ENCODE measurements at places on chromosomes 2 and 18.

DNA sequence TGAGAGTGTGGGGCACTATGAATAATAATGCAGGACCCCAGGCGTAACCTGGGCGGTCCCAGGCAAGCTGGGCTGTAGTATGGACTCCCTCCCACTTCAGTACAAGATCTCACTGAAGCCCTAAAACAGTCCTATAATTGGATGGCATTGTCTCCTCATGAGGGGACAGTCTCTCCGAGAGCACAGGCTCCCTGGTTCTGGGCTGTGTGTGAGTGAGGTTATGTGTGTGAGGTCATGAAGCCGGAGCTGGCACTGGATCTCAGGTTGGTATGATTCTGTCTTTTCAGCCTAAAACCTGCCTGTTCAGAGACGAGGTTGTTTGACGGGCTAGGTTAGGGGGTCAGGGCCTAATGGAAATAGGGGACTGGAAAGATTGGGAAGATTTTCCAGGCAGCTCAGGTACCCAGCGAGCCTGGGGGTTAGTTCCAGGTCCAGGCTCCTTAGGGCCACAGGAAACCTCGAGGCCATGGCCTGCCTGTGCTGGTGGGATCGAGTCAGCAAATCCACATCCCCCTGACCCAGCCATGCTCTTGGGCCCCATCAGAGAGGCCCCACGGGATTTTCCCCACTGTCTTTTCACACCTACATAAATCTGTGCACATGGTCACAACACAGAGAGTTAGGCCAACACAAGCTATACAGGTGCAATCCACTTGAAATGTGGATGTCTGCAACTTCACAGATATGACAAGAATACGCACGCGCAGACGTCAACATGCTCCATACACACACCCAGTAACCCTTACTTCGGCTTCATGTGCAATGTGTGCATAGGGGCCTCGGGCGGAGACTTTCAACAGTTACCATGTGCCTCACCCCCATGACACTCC is 94.8 kb downstream of the INHBB start:
- DNase-seq = no peak

DNA sequence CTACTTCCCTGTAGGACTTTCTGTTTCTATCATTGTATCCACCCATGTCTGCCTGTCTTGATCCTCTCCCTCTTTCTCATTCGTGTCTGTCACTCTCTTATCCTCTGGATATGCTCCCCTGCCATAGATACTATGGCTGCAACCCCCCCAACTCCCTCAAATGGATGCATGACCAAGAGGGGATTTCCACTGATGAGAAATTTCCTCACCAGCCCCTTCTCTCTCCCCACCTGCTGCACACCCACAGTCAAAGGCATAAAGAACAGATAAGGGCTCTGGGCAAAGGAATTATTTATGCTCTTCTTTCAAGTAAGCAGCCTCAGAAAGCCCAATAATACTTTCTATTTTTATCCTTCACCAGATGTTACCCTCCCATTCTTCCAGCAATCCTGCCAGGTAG is 121.3 kb downstream of the FOXI3 start:
- no peak for DNase-seq

DNA sequence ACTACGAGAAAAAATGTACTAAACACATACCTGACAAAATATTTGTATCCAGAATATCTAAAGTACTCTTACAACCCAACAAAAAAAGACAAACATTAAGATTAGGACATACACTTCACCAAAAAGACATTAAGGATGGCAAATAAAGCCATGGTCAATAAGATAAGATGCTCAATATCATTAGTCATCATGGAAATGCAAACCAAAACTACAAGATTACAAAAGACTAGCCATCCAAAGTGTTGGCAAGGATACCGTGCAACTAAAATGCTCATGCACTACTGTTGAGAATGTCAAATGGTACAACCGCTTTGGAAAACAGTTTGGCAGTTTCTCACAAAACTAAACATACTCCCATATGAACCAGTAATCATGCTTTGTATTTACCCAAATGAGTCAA is 29.7 kb downstream of the MAP3K2 start:
- DNase-seq = no peak

- DNase-seq = no peak
Measured at GRCh38 chr2:70991742-70992141, 2.9 kb downstream of the TEX261 start.

DNA sequence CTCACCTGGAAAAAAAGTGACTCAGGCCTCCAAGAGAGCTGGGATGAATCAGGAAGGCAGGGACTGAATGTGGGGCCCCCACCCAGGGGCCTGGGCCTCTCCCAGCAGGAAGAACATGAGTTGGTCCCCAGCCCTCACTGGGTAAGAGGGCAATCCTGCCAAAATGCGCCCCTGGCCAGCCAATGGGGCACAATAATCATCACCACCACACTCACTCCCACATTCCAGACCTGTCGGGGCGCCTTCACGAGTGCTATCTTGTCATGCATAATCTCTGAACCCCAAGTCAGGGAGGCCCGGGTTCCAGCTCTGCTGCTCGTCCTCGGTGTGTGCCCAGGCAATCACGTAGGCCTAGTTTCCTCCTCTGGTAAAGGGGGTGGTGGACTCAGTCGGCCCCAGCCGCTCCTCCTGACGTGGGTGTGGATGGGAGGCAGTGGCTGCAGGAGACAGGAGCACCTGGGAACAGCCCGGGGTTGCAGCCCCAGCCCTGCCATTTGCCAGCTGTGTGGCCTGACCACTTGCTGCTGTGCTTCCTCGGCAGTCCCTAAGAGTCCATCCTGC is 115.1 kb downstream of the CYP26B1 start:
- no peak for DNase-seq

DNA sequence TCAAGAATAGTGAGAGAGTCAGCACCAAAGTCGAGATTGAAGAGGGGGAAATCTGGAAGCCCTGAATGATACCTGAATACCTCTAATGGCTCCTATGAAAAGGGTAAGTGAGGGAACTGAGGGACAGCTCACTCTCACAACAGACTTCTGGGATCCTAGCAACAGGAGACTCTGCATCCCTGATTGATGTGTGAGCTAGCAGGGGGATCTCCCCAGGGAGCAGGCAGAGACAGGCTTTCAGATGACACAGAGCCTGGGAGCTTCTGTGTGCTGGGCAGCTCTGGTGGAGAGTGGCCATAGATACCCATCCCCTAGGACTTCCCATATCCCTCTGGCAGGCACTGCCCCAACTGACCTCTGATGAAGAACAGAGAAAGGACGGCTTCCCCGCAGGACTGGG is 206.2 kb downstream of the EXOC6B start:
- no peak for DNase-seq

- DNase-seq = no peak
Measured at GRCh38 chr18:65093346-65093745, 657.5 kb upstream of the CDH7 start.

- no peak for DNase-seq
Measured at GRCh38 chr2:195721042-195721441, 64.0 kb downstream of the SLC39A10 start.

DNA sequence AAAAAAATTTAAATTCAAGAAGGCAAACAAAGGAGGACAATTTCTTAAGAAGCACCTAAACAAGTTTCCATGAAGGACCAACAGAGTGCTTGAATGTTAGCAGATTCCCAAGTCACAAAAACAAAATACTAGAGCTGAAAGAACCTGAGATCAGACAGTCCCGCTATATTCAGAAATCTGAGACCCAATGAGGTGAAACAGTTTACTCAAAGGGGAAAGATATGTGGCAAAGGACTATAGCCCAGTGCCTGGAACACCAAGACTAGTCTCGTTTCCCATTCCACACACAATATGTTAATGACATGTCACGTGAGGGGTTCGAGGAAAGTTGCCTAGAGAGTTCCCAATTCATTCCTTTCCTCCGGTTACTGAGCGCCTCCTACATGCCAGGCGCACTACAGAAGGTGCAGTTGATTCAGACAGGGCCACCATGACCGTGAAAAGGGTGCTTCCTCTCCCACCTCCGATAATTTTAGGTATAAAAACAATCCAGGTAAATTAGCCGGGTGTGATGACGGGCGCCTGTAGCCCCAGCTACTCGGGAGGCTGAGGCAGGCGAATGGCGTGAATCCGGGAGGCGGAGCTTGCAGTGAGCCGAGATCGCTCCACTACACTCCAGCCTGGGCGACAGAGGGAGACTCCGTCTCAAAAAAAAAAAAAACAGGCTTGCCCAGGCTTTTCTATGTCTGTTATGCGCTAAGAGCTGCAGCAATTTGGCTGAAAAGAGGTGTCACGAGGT is 617 bp downstream of the SRBD1 start:
- DNase-seq = peak; percentile 15

- no peak for DNase-seq
Measured at GRCh38 chr2:40360652-40361051, 91.2 kb downstream of the SLC8A1 start.

GRCh38 chr2:109633284-109633961 is 19.3 kb downstream of the SOWAHC start:
- no peak for DNase-seq

GRCh38 chr2:241762933-241763369 is 13.7 kb upstream of the GAL3ST2 start:
- DNase-seq = no peak

- DNase-seq = no peak
Measured at GRCh38 chr2:167293943-167294775, 405.9 kb downstream of the XIRP2 start.

DNA sequence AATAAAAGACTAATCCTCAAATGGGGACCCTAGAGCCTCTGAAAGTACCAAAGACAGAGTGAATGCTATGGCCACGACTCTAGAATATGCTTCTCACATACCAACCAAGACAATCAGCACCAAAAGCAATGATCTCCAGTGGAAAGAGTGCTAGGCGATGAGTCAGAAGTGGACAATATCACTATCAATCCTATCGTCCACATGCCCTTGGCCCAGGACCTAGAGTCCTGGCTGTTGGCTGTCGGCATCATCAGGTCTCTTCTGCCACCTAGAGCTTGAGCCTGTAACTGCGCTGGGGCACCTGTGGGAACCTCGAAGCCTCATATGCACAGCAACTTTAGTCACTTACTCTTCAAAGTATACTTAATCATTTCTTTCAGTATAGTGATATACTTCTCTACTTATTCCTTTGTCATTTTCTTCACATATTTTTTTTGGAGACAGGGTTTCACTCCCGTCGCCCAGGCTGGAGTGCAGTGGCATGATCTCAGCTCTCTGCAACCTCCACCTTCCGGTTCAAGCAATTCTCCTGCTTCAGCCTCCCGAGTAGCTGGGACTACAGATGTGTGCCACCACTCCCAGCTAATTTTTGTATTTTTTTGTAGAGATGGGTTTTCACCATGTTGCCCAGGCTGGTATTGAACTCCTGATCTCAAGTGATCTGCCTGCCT is 29.7 kb downstream of the NOL10 start:
- peak; percentile 41 for DNase-seq

GRCh38 chr2:182545420-182546167 is 118.8 kb upstream of the PDE1A start:
- no peak for DNase-seq

GRCh38 chr18:47120428-47120827 is 29.9 kb downstream of the HDHD2 start:
- no peak for DNase-seq

- DNase-seq = no peak
Measured at GRCh38 chr2:211162911-211163310, 606.5 kb downstream of the CPS1 start.

- no peak for DNase-seq
Measured at GRCh38 chr2:170229744-170230143, 51.8 kb downstream of the MYO3B start.

DNA sequence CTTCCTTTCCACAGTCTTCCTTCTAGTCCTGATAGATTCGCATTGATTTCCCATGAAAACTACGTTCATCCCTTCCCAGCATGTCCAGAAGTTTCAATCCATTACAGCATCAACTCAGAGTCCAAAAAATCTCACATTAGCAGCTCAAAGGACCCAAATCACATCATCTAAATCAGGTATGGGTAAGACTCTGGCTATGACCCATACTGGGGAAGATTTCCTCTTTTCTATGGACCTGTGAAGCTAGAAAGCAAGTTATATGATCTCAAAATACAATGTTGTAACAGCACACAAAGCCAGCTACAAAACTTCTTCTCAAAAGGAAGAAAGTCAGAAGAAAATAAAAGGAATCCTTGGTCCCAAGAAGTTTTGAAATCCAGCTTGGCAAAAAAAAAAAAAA is 5.7 kb upstream of the DCC start:
- no peak for DNase-seq

DNA sequence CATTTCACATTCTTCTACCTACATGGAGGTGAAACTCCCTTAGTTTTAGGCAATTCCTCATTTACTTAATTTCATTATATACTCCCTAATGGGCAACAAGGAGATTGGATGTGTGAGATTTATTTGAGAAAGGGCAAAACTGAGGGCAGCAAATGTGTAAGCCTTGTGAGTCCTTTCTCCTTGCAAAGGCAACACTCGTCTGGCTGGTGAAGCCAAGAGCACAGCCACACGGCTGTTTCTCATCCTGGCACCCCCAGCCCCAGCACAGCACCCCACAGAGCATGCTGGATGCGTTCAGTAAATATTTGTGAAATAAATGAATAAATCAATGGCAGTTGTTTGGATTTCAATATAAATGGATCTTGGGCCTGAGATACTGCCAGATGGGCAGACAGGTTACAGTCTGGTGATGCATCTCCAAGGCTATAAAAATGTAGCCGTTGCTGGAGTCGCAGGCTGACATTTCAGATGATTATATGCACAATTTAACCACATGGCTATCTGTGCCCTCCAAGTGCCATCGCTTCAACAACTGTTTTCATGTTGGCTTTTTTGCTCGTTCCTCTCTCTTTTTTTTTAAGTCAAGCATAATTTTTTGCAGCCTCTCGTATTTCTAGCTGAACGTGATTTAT is 154.1 kb upstream of the REV1 start:
- no peak for DNase-seq

- no peak for DNase-seq
Measured at GRCh38 chr2:122340246-122340645, 584.8 kb downstream of the TSN start.

DNA sequence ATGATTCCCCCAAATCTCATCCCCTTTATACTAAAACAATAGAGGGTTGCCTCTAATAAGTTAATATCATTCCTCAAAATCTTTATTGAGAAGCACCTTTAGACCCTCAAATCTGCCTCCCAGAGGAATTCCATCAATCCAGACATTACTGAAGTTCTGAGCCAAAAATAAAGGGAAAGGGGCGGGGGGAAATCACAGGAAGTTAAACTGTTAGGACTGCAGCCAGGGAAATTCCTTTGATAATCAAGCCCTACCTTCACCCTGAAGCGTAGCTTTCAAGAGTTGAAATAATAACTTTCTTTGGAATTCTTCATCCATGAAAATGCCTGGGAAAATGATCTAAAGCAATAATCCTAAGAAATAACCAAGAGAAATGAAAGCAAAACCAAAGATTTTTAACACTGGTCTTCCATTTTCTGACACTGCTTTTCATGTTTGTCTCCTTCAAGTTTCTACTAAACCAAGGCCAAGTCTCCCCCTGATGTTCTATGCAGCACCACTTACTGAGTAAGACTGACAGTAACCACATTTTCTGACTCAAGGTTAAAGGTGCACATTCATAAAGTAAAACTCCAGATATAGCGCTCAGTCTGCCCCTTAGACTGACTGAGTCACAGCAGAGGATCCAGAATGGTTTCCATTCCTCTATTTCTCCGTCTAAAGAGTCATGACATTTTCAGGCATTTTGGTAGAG is 78.2 kb downstream of the TCF4 start:
- no peak for DNase-seq
